ENCODE measurements at places on chromosomes 7 and 10.

DNA sequence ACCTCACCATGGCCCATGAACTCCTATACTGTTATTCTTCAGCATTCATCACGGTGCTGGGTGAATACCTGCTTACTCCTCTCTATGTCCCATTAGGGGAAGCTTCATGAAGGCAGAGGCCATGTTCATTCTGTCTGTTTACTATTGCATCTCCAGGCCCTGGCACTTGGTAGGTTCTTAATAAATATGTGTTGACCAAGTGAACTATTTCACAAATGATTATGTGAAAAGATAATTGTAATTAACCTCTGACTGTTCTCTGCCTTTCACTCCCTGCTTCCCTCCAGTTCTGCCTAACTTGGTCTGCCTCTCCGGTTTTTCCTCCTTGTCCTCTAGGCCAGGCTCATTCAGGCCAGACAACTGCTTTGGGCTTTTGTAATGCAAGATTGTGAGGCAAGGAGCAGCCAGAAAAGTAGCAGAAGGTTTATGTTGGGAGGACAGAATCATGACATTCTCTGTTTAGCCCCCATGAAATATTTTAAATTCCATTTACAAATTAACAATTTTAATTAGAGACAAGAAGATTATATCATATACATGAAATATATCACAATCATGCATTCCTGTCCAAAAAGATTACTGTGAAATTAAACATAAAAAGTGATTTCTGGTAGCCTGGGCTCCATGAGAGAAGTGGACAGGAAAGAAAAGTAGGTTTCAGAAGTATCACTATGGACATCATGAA is 42.1 kb upstream of the PLXNA4 start:
- no peak for DNase-seq

- no peak for DNase-seq
Observed at GRCh38 chr10:45006276-45007030, 5.7 kb downstream of the ZNF22 start.

DNA sequence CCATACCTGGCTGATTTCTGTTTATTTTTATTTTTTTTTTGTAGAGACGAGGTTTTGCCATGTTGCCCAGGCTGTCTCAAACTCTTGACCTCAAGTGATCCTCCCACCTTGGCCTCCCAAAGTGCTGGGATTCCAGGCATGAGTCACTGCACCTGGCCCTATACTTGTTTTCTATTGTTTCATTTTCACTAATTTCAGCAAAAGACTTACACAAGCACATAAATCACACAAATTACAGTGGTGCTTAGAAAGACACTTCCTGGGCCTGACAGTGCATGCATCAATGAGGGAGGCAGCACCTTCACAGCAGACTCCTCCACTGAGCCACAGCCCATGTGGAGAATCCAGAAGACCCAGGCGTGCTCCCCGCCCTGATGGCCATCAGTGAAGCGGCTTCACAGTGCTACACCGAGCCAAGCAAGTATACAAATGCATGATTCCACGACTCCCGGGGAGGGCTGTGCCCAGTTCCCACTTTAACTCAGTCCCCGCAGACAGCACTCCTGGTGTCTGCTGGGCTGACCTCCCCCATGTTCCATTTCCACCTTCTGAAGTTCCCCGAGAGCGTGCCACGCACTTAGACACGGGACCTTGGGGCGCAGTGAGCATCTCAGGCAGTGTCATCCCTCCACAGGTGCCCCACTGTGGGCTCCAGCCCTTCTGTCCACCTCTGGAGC is 20.6 kb downstream of the PITRM1 start:
- DNase-seq, result no peak

DNA sequence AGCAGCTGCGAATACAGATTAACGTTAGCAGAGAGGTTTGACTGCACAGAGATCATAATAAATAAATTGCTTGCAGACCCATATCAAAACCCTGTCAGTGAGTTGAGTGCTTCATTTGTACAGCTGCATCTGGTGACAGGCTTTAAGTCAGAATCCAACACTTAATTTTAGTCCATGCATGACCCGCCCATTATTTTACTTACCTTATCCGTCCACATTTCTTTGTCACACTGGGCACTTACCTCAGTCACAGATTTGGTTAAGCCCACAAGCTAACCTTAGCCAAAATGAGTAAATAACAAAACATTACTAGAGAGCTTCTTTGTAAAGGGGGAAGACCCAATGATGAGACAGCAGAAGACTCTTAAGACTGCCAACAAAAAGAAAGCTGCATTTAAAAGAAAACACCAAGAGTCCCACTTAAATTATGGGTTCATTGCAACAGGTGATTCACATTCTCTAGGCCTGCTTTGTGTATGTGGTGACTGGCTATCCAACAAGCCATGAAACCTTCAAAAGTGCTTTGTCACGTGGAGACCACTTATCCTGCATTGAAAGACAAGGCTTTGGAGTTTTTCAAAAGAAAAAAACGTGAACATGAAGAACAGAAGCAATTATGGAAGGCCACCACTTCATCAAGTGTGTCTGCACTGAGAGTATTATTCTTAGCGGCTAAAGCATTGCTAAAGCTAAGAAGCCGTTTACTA is 32.2 kb downstream of the PHTF2 start:
- no peak for DNase-seq

GRCh38 chr7:13466874-13467547 is 522.5 kb downstream of the ETV1 start:
- DNase-seq, result no peak

GRCh38 chr10:69285699-69286098 is 7.4 kb downstream of the HK1 start:
- no peak for DNase-seq

DNA sequence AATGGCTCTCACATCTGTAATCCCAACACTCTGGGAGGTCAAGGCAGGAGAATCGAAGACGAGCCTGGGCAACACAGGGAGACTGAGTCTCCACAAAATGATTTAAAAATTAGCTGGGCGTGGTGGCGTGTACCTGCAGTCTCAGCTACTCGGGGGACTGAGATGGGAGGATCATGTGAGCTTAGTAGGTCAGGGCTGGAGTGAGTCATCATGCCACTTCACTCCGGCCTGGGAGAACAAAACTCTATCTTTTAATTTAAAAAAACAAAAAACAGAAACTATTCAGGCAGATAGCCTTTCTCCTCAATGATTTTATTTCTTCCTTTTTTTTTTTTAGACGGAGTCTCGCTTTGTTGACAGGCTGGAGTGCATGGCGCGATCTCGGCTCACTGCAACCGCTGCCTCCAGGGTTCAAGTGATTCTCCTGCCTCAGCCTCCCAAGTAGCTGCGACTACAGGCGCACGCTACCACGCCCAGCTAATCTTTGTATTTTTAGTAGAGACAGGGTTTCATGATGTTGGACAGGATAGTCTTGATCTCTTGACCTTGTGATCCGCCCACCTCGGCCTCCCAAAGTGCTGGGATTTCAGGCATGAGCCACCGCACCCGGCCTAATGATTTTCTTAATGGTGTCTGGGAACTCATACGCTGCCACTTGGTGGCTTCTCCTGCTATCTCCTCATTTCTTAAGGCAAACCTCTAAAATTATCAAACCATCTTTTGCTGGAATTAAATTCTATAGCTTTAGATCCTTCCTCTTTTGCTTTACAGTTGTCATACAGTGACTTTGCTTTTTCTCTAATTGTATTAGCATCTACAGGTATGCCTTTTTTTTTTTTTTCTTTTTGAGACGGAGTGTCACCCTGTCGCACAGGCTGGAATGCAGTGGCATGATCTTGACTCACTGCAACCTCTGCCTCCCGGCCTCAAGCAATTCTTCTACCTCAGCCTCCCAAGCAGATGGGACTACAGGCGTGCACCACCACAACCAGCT is 22.9 kb downstream of the SRPK2 start:
- DNase-seq, result no peak

- no peak for DNase-seq
Observed at GRCh38 chr7:140586516-140586915, 54.1 kb downstream of the DENND2A start.

- no peak for DNase-seq
Observed at GRCh38 chr10:246431-246830, 111.2 kb downstream of the ZMYND11 start.

DNA sequence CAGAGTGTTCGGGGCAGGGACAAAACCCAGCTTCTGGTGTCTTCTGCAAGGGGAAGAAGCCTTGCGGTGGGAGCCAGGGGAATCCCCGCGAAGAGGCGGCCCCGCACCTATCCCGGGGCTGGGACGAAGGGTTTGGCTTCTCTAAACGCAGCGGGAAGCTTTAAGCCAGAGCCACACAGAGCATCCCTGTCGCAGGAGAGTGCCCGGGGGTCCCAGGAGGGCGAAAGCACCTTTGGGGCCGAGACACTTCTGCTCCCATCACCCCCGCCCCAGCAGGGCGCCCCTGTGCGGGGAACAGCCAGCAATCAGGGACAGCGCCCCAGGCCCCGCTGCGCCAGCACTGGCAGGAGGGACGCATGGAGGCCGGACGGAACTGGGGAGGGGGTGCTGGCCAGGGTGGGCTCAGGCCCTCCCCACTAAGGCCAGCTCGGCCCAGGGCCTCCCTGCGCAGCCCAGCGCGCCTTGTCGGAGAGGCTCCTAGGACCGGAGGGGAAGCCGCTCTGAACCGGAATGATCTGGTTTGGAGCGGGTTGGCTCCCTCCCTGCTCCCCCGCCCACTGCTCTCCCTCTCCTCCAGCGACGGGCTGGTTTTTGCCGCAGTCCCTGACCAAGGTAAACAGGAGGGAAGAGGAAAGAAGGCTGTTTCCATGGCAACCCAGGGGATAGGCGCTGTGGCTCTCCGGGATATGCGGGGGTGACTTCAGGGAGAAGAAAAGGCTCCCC is 63.9 kb downstream of the TMEM209 start:
- DNase-seq, result no peak

Measured in activated T-cell treated with anti-CD3 and anti-CD28 coated beads for 1 hour (primary cell).